ENCODE measurements at places on chromosomes 12 and 14. TPM values are rescaled to one million over a fixed set of nuclear protein-coding genes. Genes with fewer than 3 reads are reported as not detected.

- H3K4me3 ChIP-seq, result no peak overlapping the region
- no peaks in the 10 kb centered on the region for H3K4me1 ChIP-seq
- H3K27me3 ChIP-seq, result no peaks in the 10 kb centered on the region
- H3K36me3 ChIP-seq, result no peaks in the 10 kb centered on the region
Measured at GRCh38 chr12:78455991-78456390, 408.6 kb upstream of the SYT1 start.

GRCh38 chr12:46830731-46831334 is 5.0 kb upstream of the SLC38A4 start:
- H3K27me3 ChIP-seq, result peaks cover 34% of the 10 kb centered on the region
- no peak for DNase-seq
- H3K36me3 ChIP-seq, result no peaks in the 10 kb centered on the region
- peaks cover 11% of the 10 kb centered on the region for H3K4me1 ChIP-seq

DNA sequence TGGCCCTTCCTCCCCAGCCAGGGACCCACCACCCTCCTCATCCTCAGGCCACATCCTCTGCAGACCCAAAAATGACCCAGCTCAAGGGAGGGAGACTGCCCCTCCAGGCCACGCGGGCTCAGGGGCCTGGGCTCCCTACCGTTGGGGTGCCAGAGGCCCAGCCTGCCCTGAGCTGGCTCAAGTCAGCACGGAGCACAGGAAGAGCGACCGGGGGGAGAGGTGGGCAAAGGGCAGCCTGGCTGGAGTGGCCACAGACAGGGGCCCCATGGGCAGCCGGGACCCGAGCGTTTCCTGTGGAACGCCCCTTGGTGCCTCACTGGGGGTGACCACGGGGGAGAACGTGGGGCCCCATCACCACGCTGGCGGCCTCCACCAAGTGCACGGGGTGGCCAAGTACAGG is 10.7 kb downstream of the JAG2 start:
- no peaks in the 10 kb centered on the region for H3K36me3 ChIP-seq
- H3K27ac ChIP-seq, result no peak overlapping the region
- H3K4me1 ChIP-seq, result no peaks in the 10 kb centered on the region
- no peak overlapping the region for H3K4me3 ChIP-seq
- H3K27me3 ChIP-seq, result no peaks in the 10 kb centered on the region

- H3K4me3 ChIP-seq, result no peak overlapping the region
- no peaks in the 10 kb centered on the region for H3K4me1 ChIP-seq
- no peaks in the 10 kb centered on the region for H3K36me3 ChIP-seq
- no peak overlapping the region for H3K27ac ChIP-seq
Measured at GRCh38 chr12:103128862-103129501, 171.5 kb downstream of the ASCL1 start.

DNA sequence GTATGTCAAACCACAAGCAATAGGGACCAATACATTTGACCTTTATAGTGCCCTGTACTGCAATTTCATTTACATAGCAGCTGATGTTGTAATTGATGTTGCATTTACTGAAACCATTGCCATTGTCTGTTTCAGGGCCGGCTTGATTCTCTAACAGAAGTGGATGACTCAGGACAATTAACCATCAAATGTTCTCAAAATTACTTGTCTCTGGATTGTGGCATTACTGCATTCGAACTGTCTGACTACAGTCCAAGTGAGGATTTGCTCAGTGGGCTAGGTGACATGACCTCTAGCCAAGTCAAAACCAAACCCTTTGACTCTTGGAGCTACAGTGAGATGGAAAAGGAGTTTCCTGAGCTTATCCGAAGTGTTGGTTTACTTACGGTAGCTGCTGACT is 216.0 kb downstream of the AKAP6 start:
- H3K27me3 ChIP-seq, result no peaks in the 10 kb centered on the region
- no peak overlapping the region for H3K27ac ChIP-seq
- no peaks in the 10 kb centered on the region for H3K36me3 ChIP-seq
- DNase-seq, result no peak
- no peak overlapping the region for H3K4me3 ChIP-seq
- H3K4me1 ChIP-seq, result no peaks in the 10 kb centered on the region

DNA sequence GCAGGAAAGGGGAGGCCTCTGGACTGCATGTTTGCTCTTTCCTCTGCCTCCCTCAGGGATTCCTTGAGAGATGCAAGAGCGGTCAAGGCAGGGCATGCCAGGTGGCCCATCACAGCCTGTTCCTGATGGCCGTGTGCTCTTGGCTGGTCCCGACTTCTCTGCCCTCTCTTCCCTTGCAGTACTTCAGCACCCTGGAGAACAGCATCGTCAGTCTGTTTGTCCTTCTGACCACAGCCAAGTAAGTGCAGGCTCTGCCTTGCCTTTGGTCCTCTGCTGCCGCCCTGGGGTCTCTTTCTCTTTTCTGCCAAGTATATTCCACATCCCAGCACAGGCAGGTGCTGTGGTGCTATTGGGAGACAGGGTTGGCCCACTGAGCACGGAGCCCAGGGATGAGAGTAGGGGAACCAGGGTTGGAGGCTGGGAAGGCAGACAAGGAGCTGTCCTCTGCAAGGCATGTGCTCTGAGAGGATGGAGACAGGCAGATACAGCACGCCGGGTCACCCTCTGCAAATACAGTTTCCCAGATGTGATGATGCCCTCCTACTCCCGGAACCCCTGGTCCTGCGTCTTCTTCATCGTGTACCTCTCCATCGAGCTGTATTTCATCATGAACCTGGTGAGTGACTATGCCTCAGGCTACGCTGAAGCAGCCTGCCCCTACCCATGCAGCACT is 51.9 kb downstream of the TPCN1 start:
- H3K4me1 ChIP-seq, result no peaks in the 10 kb centered on the region
- no peak overlapping the region for H3K27ac ChIP-seq
- H3K4me3 ChIP-seq, result no peak overlapping the region
- H3K36me3 ChIP-seq, result peaks cover 47% of the 10 kb centered on the region
- H3K27me3 ChIP-seq, result no peaks in the 10 kb centered on the region
- no peak for DNase-seq

GRCh38 chr12:105852951-105853350 is 285.8 kb downstream of the NUAK1 start:
- H3K27me3 ChIP-seq, result no peaks in the 10 kb centered on the region
- no peak overlapping the region for H3K27ac ChIP-seq
- no peaks in the 10 kb centered on the region for H3K36me3 ChIP-seq
- H3K4me3 ChIP-seq, result no peak overlapping the region
- no peaks in the 10 kb centered on the region for H3K4me1 ChIP-seq

DNA sequence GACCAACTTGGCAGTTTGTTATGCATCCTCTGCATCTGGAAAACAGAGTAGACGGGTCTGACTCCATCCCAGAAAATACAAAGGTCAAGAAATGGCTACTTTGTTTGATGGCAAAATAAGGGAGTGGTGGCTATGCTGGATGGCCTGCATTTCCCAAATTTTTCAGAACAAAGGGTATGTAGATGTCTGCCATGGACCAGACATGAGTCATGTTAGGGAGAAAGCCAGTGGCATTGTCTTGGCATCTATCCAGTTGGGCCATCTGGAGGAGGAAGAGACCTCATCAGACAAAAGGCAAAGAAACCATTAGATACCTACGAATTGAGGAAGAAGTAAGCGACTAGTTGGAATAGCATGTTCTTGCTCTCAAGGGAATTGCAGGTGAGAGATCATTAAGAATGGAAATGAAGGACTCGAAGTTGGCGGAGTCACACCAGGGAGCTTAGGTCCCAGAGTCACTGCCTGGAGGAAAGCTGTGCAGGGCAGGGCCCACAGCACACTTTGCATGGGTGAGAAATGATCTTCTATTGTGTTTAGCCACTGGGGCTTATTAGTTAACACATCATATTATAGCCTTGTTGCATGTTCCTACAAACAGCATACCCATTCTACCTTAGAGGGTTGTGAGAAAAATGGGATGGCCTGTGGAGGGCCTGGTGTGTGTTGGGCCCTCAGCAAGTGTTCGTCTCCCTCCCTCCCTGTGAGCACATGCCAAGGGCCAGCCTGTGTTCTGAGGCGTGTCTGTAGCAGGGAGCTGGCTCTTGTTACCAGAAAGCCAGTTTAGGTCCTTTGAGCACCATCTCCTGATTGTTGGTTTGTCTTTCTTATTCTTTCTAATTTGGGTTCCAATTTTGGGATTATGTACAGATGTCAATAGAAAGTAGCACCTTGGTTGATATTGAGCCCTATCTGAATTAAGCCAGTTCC is 119.4 kb downstream of the KTN1 start:
- no peak overlapping the region for H3K27ac ChIP-seq
- no peak for DNase-seq
- no peaks in the 10 kb centered on the region for H3K36me3 ChIP-seq
- no peaks in the 10 kb centered on the region for H3K27me3 ChIP-seq

DNA sequence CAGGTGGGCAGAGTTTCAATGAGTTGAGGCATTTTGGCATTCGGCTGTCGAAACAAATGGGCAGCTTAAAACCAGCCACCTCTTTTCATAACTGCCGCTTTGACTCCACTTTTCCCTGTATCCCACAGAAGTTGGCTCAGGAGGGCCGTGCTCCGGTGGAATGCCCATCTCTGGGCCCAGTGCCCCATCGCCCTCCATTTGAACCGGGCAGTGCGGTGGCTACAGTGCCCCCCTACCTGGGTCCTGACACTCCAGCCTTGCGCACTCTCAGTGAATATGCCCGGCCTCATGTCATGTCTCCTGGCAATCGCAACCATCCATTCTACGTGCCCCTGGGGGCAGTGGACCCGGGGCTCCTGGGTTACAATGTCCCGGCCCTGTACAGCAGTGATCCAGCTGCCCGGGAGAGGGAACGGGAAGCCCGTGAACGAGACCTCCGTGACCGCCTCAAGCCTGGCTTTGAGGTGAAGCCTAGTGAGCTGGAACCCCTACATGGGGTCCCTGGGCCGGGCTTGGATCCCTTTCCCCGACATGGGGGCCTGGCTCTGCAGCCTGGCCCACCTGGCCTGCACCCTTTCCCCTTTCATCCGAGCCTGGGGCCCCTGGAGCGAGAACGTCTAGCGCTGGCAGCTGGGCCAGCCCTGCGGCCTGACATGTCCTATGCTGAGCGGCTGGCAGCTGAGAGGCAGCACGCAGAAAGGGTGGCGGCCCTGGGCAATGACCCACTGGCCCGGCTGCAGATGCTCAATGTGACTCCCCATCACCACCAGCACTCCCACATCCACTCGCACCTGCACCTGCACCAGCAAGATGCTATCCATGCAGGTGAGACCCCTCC is 5.0 kb upstream of the RNU7-1 start:
- DNase-seq, result no peak
- H3K4me3 ChIP-seq, result no peak overlapping the region
- H3K27me3 ChIP-seq, result no peaks in the 10 kb centered on the region
- H3K27ac ChIP-seq, result peak overlapping the region; percentile 95

DNA sequence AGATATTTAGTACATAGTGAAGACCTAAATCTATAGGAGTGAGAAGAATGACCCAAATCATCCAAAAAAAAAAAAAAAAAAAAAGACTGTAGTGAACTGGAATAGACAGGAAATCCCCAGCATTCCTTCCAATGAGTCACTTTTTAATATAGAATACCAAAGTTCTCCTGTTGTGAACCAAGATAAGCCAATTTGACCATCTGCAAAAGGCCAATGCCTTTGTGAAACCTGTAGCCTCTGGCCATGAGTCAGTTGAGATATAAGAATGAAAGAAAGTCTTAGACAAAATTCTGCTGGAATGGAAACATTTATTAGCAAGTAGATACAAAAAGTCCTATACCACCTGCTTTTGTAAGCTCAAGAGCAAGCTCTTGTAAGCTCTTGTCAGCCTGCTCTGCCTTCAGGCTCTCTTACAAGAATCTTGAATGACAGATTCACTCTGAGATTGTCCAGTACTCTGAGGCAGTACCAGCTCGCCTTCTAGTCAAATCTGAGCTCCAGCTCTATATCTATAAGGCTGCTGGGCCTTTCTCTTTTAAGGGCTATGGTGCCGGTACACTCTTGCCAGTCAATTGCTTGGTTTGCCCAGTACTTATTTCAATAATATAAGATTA is 243.0 kb upstream of the TMTC1 start:
- no peaks in the 10 kb centered on the region for H3K4me1 ChIP-seq
- no peak overlapping the region for H3K27ac ChIP-seq
- H3K36me3 ChIP-seq, result no peaks in the 10 kb centered on the region

- H3K4me3 ChIP-seq, result no peak overlapping the region
- H3K27me3 ChIP-seq, result no peaks in the 10 kb centered on the region
- H3K4me1 ChIP-seq, result no peaks in the 10 kb centered on the region
- DNase-seq, result no peak
- H3K27ac ChIP-seq, result no peak overlapping the region
- no peaks in the 10 kb centered on the region for H3K36me3 ChIP-seq
Measured at GRCh38 chr12:24553259-24553658, 395.6 kb downstream of the BCAT1 start.

DNA sequence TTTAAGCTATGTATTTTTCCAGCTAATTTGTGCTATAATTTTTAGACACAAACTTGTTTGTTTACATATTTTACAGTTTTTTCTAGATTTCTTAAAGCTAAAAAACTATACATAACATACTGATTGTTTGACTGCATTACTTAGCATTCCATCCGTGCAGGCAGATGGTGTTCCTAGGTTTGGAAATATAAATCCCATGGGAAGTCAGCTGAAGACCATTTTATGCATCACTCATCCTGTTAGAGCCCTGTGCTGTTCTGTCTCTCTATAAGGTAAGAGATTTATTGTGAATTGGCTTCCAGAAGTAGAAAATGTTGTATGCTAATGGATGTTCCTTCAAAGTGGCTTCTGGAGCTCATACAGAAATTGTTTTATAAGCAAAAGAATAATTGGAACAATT is 31.1 kb downstream of the RMST start:
- H3K27me3 ChIP-seq, result no peaks in the 10 kb centered on the region
- H3K36me3 ChIP-seq, result no peaks in the 10 kb centered on the region
- no peaks in the 10 kb centered on the region for H3K4me1 ChIP-seq
- no peak for DNase-seq
- H3K27ac ChIP-seq, result no peak overlapping the region
- no peak overlapping the region for H3K4me3 ChIP-seq

- DNase-seq, result no peak
- no peak overlapping the region for H3K27ac ChIP-seq
- no peaks in the 10 kb centered on the region for H3K4me1 ChIP-seq
- H3K27me3 ChIP-seq, result no peaks in the 10 kb centered on the region
- H3K4me3 ChIP-seq, result no peak overlapping the region
Measured at GRCh38 chr12:79174626-79175025, 310.1 kb downstream of the SYT1 start.

GRCh38 chr12:2234646-2235350 is 182.0 kb downstream of the CACNA1C start:
- no peaks in the 10 kb centered on the region for H3K36me3 ChIP-seq
- no peaks in the 10 kb centered on the region for H3K4me1 ChIP-seq
- no peak overlapping the region for H3K4me3 ChIP-seq
- H3K27me3 ChIP-seq, result peaks cover 4% of the 10 kb centered on the region
- H3K27ac ChIP-seq, result no peak overlapping the region

FAM222A gene
- 0.55 TPM for total RNA-seq

AKAP5 gene
- 0.14 TPM for total RNA-seq

KIF5A gene
- 0.96 TPM for total RNA-seq

DBX2 gene
- not detected for total RNA-seq

PTPN6 gene
- 199 TPM for total RNA-seq

PTPRR gene
- not detected for total RNA-seq

WNT5B gene
- 0.17 TPM for total RNA-seq

KLRG1 gene
- 51.2 TPM for total RNA-seq

ATL1 gene
- total RNA-seq, result 0.64 TPM

TMCC3 gene
- total RNA-seq, result 0.36 TPM

CLEC9A gene
- total RNA-seq, result not detected

MTA1 gene
- 123 TPM for total RNA-seq
